ENCODE measurements at places on chromosomes 4 and X.

GRCh38 chr4:186079694-186080093 is 10.7 kb downstream of the TLR3 start:
- no peak for DNase-seq

- DNase-seq: no peak
Observed at GRCh38 chrX:15911734-15912550, 57.3 kb upstream of the AP1S2 start.

DNA sequence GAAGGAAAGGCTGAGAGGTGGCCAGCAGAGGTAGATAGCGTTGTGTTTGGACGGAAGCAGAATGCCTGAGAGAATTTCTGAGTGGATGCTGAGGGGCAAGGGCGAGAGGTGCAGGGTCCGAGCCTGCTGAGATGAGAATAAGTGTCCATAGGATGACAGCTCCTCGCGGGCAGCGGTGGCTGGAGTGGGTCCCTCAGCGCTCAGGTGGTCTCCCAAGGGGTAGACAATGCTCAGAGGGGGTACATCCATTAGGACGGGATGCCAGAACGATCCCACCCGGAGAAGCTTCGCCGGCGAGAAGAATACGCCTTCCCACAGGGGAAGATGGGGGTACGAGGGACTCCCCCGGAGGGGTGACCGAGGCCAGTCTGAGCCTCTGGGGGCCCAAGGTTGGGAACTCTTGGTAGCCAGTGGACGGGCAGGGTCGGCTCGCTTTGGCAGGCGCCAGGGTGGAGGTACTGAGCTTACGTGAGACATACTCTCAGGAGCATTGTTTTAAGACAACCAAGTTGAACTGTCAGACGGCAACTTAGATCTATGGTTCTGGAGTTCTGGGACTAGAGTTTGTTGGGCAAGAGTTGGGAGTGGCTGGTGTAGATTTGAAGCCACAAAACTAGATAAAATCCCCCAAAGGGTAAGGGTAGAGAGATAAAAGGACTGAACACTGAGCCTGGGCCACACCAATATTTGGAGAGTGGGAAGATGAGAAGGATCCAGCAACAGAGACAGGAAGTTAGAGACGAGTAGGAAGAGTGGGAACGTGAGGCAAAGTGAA is 15.8 kb downstream of the BRCC3 start:
- DNase-seq: no peak

DNA sequence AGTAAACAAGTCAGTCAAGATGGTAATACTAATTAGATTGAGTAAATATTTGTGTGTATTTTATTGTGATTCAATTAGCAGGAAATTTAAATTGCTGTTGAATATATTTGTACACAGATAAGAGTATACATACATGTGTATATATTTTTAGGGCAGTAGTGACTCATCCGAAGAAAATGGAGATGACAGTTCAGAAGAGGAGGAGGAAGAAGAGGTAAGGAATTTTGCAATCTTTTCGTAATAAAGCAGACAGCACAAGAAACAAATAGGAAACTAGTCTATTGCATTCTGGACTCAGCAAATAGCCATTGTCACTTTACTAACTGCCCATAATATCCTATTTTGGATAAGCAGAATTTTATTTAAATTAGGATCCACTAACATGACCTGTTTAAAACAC is 6.6 kb downstream of the IBSP start:
- no peak for DNase-seq

GRCh38 chr4:172657081-172657480 is 511.5 kb upstream of the GALNT7 start:
- no peak for DNase-seq

DNA sequence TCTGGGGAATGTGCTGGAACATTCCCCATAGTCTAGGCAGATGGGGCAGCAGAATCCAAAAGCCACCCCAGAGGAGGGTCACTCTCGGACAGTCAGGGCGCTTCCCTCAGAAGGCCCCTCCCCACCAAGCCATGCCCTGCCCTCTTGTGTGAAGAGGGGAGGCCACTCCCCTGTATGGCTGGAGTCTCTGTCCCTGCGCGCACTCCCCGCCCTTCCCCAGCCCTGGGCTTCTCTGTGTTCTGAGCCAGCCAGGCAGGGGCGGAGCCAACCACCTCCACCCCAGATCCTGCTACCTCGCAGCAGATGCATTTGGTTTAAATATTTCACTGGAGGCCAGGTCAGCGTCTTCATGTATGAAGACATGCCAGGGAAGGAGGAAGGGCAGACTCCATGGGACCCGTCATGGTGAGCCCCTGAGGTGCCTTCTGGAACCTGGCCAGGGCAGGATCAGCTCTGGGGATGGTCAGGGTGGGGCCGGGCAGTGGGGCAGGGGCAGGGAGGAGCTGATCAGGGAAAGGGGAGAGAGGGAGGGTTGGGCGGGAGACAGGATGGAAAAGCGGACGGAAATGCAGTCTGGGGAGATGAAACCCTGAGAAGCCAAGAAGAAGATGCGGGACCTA is 107.3 kb downstream of the ADRA2C start:
- no peak for DNase-seq

DNA sequence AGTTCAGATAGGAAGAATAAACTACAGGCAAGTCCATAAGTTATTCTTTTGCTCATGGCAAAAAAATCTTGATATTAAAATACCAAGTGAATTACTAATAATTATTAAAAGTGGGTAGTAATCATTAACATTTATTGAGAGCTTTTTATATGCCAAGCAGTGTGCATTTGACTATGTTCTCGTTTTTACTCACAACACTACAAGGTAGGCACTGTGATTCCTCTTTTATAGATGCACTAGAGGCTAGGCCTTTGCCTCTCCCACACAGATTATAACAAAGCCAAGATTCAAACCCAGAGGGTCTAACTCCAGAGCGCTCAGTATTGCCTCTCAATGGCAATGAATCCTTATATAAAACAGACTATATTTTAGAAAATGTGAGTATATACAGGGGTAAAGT is 254.2 kb downstream of the NAF1 start:
- no peak for DNase-seq

- no peak for DNase-seq
Observed at GRCh38 chrX:2672084-2672483, 19.0 kb upstream of the CD99 start.

DNA sequence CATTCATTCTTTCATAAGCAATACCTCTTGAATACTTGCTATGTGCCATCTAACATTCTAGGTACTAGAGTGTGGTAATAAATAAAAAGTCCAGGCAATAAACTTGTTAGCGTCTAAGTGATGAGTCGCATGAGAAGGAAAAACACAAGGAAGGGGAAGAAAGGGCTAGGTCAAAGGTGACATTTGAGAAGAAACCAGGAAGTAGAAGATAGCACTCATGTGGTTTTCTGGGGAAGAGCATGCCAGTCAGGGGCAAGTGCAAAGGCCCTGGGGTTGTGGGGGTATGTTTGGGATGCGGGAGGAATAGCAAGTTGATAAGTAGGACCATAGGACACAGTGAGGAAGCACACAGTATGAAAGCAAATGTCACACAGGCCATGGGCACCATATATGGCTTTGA is 157.0 kb downstream of the TSPAN5 start:
- no peak for DNase-seq

- DNase-seq: peak; percentile 23
Observed at GRCh38 chrX:133985164-133985966, at the start of gene GPC3. Gene GPC3, minus strand, starts transcription at chrX:133985594.

DNA sequence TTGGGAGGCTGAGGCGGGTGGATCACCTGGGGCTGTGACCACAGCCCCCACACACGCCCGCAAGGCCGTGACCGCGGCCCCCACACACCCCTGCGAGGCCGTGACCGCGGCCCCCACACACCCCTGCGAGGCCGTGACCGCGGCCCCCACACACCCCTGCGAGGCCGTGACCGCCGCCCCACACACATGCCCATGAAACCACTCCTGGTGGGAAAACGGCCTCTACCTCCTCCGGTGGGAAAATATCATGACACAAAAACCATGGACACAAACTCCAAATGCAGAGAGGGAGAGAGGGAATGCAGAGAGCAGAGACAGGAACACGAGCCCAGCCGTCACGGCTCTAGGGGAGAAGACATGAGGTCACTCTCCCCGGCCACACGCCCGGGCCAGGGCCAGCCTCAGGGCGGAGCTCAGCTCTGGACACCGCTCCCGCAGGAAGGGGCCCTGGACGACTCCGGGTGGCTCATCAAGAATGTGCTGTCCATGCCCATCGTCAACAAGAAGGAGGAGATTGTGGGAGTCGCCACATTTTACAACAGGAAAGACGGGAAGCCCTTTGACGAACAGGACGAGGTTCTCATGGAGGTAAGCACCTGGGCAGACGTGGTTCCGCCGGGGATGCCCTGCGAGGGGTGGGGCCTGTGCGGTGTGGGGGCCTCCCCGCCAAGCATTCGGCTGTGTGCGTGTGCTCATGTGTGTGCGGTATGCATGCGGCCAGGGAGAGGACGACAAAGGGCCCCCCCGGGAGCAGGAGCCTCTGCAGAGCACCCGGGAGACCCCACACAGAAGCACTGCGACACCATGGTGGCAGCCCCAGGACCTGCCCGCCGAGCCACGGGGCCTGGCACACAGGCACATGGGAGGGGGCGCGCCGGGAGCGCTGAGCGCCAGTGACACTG is 17.4 kb downstream of the ATP5ME start:
- DNase-seq: no peak

- no peak for DNase-seq
Observed at GRCh38 chr4:16072168-16072567, 11.7 kb downstream of the PROM1 start.

- DNase-seq: no peak
Observed at GRCh38 chr4:102869569-102870197, 891 bp downstream of the CISD2 start.

DNA sequence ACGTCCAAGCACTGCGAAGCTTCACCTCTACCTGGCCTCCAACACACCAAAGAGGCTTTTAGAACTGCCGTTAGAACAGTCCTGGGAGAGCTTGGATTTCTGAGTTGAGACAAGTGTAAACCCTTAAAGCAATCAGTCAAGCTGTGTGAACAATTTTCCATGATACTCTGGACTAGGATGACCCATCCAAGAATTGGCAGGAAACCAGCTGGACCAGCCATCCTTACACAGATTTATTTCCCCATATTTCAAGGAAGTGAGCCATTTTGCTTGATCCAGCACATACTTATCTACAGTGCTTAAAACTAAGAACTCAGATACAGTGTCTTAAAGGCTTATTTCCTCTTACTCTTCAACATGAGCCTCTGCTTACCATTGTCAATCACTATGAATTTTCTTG is 340.7 kb upstream of the HS3ST1 start:
- DNase-seq: no peak

DNA sequence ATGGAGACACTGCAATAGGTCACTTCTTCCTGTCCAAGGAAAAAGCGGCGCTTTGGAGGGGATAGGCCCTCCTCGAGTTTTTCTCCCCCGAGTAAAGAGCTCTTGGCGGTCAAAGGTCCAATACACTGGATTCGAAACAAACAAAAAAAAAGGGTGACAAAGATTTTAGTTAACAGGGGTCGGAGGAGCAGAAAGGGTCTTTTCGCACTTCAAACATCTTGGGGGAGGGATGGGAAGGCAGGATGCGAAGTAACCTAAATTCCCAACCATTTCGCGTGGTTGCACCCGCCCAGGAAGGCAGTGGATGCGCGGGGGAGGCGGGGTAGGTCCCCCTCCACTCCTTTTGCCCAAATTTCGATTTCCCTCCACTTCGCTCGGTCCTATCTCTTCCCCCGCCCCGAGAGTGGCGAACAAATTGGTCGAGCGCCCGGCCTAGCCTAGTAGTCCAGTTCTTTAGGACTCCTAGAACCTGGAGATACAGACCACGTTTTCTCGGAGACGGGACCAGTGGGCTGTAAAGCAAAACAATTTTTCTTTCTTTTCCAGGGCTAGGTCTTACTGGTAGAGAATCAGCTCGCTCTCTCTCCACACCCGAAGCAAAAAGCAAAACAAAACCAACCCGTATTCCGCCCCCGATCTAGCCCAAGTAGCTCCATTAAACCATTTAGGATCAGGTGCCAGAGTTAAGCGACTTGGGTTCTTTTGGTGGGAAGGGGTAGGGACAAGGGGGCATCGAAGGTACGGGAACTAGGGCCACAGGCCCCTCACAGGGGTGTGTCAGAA is 2.0 kb upstream of the STAG2 start:
- peak; percentile 15 for DNase-seq

DNA sequence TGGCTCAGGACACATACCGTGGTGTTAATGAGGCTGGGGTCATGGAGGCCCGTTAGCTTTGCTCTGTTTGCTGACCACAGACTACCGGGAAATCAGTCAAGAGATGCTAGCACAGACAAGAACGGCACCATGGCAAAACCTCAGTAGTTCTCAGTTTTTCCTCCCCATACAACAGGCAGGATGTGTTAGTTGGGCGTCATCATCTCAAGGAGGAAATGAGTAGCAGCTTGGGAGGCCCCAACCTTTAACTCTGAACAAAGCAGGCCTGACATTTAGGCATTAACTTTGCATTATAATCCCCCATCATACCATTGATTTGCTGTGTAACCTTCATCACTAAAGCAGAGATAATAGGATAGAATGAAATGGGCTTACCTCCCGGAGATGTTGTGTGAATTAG is 714.2 kb downstream of the RPA4 start:
- DNase-seq: peak; percentile 52

GRCh38 chr4:107718351-107718965 is 1.6 kb downstream of the PAPSS1 start:
- DNase-seq: no peak

GRCh38 chrX:48972220-48973164 is 848 bp upstream of the KCND1 start:
- DNase-seq: peak; percentile 51

DNA sequence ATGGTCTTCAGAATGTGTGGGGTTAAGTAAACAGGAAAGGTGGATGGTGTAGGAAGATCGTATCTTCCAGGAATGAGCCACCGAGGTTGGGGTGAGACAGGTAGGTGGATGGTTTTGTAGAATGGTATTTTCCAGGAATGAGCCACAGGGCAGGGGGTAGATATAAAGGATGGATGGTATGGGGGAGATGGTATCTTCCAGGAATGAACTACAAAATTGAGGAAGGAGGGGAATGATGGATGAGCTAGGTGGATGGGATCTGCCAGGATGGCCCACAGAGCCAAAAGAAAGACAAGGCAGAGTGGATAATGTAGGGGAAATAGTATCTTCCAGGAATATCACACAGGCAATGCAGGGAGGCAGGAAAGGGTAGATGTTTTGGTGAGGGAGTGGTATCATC is 60.0 kb downstream of the MAOA start:
- DNase-seq: no peak

- no peak for DNase-seq
Observed at GRCh38 chr4:1564535-1565375, 119.4 kb downstream of the FAM53A start.

DNA sequence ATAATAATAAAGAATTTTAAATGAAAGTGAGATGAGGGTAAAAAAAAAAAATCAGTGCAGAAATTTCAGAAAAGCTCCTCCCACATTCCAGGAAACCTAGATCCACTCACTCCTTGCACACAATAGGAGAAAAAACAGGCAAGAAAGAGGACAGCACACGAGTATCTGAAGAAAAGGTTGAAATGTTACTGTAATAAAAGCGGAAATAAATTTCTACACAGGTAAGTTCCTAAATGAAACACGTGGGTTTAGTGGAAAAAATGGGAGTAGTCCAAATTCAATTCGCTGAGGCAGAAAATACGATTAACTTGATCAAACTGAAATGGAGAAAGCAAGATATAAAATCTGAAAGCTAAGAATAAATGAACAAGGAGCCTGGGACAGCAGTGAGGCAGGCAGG is 2.0 kb upstream of the ACE2 start:
- no peak for DNase-seq

Measured in activated CD4-positive, alpha-beta T cell treated with anti-CD3 and anti-CD28 coated beads, Interleukin-2, Interleukin-6, amounts not matched to agents 100 ng/mL and 50 ng/mL, durations not matched to agents 16 hours and 8 hours (primary cell).